T-helper 22 cell (primary cell): ENCODE measurements at places on chromosomes 1 and 21.

DNA sequence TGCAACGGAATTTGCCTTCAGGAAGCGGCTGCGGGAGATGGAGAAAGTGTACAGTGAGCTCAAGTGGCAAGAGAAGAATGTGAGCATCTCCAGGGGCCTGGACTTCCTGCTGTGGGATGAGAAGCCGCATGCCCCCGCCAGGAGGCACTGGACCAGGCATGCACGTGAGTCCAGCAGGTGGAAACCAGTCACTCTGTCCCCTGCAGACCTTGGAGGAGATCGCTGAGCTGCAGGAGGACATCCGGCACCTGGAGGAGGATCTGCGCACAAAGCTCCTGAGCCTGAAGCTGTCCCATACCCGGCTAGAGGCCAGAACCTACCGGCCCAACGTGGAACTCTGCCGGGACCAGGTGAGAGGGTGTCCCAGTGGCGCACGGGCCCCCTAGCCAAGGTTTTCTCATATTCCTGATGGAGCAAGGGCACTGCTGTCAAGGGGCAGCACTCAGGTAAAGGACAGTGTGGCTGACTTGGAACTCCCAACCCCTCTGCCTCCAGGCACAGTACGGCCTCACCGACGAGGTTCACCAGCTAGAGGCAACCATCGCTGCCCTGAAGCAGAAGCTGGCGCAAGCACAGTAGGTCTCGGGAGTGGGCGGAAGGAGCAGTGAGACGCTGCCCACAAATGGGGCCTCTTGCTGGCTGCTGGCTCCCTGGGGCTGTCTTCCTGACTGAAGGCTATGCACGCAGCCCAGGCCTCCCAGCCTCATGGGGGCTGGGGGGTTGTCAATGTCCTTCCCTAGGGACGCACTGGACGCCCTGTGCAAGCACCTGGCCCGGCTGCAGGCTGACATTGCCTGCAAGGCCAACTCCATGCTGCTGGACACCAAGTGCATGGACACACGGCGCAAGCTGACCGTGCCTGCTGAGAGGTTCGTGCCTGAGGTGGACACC, 1.2 kb upstream of the ADPRS start:
- no peak for DNase-seq

- DNase-seq = no peak
These were observed 238.3 kb downstream of the HLX start for GRCh38 chr1:221117548-221117951.

- DNase-seq = no peak
These were observed 181.8 kb upstream of the L1TD1 start for GRCh38 chr1:62012836-62013235.

- DNase-seq = no peak
These were observed 119.2 kb upstream of the IPO9 start for GRCh38 chr1:201709564-201710295.

DNA sequence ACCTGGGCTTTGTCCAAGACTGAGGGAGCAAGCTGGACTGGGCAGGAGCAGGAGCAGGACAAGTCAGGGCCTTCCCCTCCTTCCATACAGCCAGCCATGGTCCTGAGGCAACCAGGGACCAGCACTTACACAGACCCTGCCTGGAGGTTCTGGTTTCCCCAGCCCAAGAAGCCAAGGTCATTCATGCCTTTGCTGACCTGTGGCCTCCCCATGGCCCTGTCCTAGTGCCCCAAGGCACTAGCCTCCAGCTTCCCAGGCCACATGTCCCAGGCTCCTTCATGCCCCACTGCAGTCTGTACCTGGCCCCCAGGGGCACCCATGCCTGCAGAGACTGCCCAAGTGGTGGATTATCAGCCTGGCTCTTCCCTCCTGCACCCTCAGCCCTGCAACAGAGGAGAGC, 243.9 kb downstream of the TOMM20 start:
- no peak for DNase-seq
